SW480 (cell line): ENCODE measurements at places on chromosomes 5 and 9.

DNA sequence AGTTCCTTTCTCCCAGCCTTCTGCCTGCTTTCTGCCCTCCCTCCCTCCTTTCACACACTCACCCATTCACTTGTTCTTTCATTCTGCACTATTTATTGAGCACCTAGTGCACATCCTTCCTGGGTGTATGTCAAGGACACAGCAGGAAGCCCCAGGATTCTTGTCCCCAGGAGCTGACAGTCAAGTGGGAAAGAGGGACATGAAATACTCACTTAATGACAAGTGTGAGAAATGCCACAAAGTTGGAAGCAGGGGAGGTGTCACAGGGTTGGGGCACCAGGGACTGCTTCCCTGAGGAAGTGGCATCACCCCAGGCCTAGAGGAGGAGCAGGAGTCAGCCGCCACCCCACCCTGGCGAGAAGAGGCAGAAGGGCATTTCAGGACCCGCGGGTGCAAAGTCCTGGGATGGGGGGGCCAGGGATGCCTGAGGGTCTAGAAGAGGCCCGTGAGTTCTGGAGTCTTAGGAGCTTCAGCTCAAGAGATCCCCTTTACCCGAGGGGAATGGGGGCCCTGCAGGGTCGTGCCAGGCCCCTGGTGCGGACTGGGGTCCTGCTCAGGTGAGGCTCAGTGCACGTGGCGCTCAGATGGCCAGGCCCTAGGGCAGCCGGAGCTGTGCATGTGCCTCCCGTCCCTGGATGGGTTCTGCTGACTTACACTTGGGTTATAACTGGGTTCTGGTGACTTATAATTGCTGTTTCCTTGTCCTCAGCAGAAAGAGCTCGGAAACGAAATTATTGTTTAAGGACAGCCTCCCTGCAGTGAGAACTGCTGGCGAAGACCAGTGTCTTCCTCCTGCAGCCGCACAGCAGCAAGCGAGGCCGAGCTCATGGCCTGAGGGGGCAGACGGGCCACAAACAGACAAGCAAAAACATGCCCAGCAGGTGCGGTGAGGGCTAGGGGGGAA lies 16.9 kb upstream of the LAMC3 start:
- DNase-seq = no peak

- DNase-seq = no peak
Measured at GRCh38 chr5:62386824-62387223, 16.9 kb downstream of the DIMT1 start.

DNA sequence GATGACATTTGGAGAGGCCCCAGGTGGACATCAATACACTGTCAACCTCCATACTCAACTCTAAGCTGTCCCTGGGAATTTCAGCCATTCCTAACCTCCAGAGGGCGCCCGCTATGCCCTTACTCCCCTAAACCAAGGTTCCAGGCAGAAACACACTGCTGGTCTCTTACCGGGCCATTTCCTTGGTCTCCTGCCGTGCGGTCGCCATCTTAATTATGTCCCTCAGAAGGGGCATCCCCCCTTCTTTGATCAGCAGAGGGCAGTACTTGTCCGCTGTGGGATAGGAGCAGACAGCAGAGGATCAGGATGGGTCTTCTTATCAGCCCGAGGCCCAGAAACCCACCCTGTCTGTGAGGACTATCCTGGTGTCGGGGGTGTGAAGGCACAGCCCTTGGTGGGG lies 9.3 kb upstream of the ZDHHC12 start:
- DNase-seq = peak; percentile 93

GRCh38 chr5:112787261-112787660 lies 49.6 kb downstream of the APC start:
- no peak for DNase-seq

DNA sequence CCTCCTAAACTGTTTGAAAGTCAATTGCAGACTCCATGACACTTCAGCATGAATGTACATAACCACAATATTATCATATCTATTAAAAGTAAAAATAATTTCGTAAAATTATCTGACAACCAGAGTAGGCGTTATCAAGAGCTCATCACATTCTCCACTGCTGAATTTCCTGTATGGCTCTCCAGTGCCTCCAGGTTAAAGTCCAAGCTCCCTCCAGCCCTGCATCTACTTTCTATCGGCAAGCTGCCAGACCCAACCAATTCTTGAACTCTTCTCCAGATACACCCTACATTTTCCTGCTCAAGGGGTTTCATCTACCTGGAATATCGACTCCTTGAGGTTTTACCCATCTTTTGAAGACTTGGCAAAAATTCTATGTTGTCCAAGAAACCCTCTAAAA lies 74.5 kb upstream of the TBC1D2 start:
- no peak for DNase-seq

- DNase-seq = no peak
Measured at GRCh38 chr5:157538311-157538710, 37.3 kb downstream of the ADAM19 start.

DNA sequence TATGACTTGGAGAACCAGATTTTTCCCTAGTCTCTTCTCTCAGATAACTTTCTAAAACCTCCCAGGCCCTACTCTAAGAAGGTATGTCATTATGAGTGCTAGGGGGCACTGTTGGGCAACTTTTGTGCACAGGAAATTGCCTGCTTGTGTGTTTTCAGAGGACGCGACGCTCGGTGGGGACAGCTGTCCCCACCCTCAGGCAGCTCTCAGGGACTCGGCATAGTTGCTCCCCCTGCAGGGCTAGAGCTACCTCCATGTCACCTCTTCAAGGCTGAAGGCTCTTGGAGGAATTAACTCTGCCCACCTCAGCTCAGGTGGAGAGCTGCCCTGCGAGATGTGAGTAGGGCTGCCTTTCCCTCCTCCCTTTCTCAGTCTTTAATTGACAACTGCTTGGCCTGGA lies 10.2 kb upstream of the TIFAB start:
- peak; percentile 90 for DNase-seq
